ENCODE measurements at places on chromosomes 5 and 9.

- no peak for DNase-seq
These were observed 28.1 kb downstream of the TSTD2 start for GRCh38 chr9:97604901-97605645.

DNA sequence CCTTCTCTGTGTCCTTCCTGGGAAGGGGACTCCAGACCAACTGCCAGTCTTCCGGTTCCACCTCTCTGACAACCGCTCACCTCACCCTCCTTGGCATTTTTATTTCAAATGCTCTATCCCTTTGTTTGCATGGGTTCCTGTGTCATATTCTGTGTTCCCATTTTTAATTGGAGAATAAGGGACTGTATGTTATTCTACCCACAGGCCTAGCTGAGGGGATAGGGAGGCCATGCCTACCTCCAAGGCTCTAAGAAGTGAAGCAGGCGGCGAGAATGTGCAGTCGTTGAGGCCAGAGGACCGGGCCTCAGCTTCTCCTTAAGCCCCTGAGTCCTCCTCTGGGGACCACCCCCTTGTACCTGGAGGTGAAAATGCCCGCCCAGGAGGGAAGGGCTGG, 936 bp upstream of the WDR5 start:
- no peak for DNase-seq

DNA sequence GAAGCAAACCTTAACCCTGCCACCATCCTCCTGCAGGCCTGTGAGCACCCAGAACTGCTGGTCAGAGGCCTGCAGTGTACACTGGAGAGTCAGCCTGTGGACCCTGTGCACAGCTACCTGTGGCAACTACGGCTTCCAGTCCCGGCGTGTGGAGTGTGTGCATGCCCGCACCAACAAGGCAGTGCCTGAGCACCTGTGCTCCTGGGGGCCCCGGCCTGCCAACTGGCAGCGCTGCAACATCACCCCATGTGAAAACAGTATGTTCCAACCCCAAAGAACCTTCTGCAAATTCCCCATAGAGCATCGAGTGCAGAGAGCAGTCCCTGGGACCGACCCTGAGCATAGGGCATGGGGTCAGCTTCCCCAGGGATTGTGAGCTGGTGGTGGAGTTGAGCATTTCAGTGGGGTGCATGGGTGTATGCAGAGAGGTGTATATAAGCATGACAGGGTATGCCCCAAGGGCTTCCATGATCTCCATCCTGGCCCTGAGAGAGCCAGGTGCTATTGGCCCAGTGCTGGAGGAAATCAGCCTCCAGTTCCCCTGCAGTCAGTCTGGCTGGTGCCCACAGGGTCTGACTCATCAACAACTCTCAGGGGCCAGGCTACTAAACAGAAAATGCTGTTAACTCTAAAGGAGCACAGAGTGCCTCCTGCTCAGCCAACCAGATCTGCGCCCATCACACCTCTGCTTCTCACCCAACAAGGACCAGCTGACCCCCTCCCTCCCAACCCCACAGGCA, 126.2 kb downstream of the SAXO1 start:
- no peak for DNase-seq

GRCh38 chr5:72510610-72511181, 3.5 kb upstream of the ZNF366 start:
- DNase-seq = peak; percentile 78

DNA sequence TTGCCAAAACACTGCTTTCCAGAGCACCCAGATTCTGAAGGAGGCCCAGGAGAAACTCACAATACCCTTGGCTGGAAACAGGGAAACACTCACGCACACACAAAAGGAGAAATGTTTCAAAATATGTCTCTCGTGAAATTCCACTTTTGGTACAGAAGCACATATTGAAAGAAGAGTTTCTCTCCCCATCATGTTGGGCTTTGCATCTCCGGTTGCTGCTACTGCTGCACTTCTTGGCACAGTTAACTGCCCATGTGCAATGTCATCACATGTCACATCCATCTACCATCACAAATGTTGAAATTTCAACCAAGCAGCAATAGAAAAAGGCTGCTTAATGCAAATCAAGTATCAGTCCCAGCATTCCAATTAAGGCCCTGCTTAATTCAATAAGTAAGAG, 72.1 kb downstream of the ABCA1 start:
- DNase-seq = no peak

GRCh38 chr9:4344946-4345345, 45.1 kb upstream of the GLIS3 start:
- no peak for DNase-seq

DNA sequence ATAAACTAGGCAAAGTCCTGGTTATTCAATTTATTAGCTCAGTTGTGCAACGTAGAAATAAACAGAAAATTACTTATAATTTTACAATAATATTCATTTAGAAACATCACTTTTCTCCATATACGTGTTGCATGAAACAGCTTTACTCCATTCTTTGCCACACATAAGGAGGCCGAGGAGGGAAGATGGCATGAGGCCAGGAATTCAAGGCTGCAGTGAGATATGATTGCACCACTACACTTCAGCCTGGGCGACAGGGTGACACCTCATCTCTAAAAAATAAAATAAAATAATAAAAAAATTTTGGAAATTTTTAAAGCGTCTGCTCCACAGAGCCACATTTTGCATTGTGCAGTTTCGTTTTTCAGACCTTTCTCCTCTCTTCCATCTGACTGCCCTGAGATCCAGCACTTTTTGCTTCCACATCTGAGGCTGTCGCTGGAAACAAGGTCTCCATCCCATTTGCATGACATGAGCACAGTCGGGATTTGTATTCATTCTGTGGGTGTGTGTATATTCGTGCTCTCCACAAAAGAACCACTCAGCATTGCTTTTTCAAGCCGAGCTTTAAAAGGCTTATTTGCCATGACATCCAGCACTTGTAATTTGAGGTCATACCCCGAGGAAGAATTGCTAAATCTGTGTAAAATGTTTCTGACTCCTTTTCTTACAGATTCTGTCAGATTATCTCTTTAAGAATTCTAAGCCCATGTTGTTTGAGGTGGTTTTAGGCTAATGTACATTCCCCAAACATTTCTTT, 98.6 kb upstream of the MSX2 start:
- peak; percentile 1 for DNase-seq

DNA sequence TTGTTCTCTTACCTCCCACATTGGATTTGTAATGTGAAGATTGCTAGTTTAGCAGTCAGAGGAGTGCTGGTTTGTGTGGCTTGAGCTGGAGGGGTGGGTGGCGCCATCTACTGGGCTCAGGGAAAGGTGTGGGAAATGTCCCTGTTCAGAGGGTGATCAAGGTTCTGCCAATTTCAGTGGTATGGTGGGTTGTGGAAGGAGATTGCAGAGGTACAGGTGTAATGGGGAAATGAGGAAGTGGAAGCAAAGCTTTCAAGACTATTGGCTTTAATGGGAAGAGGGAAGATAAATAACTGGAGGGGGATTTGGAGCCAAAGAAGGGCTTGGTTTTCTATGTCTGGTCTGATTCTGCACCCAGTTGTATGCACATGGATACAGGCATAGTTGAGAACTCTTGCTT, 76.4 kb downstream of the OSMR start:
- peak; percentile 53 for DNase-seq

DNA sequence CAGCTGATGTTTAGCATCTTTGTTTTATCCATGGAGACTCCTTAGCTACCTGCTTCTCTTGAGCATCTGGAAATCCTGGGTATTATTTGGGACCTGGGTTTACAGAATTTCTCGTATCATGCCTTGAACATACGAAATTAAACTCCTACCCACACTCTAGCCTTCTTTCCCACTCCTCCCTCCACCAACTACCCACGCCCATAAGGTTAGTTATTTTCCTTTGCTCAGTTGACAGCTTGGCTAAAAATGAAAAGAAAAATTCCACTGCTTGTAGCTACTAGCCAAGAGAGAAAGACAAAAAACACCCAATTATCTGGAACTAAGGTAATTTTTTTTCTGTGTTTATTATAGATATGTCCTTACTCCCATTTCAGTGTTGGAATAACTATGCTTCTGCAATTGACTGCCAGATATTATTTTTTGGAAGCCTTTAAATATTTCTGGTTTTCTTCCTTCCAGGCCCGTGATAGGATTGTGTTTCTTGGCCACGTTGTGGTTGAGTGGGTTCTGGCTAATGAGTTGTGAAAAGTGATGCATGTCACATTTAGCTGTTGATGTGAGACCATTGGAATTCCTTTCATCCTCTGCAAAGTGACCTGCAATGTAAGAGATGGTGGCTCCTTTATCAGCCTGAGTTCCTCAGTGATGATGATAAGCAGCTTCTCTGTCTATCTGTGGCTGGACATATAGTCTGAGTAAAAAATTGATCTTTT, 308.1 kb downstream of the LRRC70 start:
- DNase-seq = no peak

DNA sequence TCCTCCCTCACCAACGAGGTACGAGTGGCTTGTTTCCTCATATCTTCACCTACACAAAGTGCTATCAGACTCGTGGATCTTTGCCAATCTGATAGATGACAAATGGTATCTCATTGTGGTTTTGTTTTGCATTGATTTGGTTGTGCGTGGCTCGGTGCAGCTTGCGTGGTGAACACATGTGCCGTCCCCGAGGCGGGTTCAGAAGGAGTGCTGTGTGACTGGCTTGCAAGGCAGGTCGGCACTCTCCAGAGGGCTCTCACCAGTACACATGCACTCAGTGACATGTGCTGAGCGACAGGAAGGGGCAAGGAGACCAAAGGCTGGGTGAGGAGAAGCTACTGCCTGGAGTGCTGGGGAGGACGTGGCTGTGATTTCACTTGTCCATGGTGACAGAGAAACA, 95.3 kb upstream of the PITX1 start:
- no peak for DNase-seq

DNA sequence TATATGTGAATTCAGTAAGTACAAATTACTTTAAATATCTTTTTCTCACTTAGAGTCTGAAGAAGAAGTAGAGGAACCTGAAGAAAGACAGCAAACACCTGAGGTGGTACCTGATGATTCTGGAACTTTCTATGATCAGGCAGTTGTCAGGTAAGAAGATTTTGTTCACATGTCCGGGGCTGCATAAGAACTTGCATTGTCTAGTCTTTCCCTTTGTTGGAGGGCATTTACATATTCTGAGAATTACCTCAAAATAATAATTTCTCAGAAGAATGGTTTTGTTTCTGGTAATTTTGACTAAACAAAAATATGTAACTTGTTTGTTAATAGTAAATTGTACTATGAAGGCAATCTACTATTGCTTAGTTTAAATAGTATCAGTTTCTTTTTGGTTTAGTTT, 23.7 kb downstream of the G3BP1 start:
- DNase-seq = no peak

GRCh38 chr9:5835808-5836207, 2.9 kb upstream of the ERMP1 start:
- DNase-seq = no peak

- DNase-seq = no peak
These were observed 310.5 kb upstream of the TRPM3 start for GRCh38 chr9:71431931-71432330.

- DNase-seq = no peak
These were observed 2.8 kb downstream of the ST6GALNAC6 start for GRCh38 chr9:127896395-127897192.

DNA sequence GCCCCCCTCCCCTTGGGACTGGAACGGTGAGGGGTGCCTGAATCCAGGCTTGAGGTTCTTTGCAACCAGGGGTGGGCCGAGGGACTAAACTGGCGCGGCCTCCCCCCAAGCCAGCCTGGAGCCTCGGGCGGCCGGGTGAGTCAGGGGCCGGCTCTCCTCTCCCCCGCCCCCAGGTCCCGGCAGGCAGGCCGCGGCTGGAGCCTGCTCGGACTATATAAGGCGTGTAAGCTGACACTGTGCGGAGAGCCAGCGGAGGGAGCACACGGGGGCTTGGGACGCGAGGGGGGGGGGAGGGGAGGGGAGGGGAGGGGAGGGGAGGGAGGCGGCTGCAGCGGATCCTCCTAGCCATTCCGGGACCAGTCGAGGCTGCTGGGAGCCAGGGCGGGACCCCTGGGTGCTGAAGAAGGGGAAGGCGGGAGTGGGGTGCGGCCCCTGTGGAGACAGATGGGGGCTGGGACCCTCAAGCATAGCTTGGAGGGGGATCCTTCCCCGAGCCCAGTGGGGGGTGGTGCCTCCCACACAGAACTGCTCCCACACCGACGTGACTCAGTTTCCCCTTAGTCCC, 595 bp downstream of the PDLIM7 start:
- no peak for DNase-seq

GRCh38 chr5:132425009-132425937, 55.8 kb downstream of the SLC22A5 start:
- DNase-seq = no peak

- DNase-seq = peak; percentile 75
These were observed 41.2 kb upstream of the VCAN start for GRCh38 chr5:83430130-83431010.

GRCh38 chr9:99109522-99109921, 4.6 kb downstream of the TGFBR1 start:
- DNase-seq = peak; percentile 60

DNA sequence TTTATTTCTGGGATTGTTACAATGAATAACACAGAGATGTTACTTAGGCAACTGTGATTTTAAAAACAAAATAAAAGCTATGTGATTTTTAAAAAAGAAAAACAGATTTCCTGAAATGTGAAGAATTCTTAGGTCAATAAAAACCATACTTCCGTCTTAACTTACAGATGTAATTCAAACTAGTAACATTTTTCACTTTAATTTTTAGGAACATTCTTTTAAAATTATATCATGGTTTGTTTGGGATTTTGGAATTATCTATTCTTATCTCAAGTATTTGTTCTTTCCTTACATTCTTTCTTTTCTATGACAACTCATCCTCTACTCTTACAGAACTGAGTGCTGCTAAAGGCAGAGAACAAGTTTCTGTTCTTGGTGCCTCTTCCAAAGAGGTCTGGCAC, 159.5 kb downstream of the RAPGEF6 start:
- DNase-seq = no peak

DNA sequence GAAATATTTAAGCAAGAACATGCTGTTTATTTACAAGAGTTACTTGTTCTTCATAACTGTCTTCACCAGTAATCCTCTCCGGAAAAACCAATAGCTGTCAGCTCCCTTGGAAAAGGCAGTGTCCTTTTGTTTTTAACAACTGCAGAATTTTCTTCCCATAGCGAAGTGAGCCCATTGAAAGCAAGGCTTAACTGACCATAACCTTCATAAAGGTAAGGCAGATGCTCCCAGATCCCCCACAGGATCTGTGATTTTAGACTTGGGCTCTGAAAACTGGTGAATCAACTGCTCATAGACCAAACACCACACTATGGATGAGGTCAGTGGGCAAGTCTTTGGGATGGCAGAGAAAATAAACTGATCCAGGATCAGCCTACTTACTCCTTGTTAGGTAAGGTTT, 155.0 kb downstream of the GLIS3 start:
- DNase-seq = no peak

DNA sequence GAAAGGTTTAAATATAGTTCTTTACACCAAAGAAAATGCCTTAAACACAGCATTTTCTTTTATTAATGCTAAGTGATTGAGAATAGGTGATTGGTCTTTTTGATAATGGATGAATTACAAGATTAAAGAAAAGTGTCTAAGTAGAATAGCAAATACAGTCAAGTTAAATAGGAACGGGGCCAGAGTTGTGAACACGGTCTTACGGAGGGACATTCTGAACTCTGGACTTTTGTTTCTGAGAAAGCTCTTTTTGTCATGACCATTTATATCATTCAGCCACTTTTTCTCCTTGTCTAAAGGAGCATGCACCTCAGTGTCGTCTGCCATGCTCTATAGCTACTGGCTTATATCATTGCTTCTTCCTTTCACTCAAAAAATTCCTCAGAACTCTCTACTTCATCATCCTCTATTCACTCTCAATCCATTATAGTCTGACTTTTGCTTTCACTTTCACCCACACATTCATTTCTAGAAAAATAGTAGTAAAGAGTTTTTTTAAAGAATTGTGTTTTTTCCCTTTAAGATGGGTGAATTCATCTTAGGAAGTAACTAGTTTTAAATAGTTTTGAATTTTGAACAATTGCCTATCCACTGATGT, 263.0 kb upstream of the FBXL7 start:
- no peak for DNase-seq
